ENCODE measurements at places on chromosomes 13 and 19.
A peak's percentile ranks its signal among the peaks of the same experiment; 100 is the strongest.

DNA sequence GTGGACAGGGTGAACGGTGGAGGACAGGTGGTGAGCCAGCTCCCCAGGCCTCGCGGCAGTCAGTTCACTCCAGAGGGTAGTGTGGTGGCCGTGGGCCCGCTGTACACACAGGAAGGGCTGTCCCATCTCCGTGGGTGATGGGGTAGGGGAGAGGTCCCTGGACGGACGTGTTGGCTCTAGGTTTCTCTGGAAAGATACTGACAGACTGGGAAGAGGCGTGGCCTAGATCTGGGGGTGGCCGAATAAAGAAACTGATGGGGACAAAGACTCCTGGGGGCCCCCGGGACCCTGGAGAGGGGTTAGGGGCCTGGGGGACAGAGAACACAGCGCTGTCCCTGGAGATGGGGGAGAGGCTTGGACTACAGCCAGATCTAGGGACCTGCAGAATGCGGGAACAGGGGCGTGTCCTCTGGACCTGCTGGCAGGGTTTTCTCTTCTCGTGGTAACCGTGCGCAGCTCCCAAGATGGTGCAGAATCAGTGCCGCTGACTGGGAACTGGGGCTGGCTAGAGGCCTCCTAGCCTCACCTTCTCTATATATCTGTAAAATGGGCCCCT, 4.0 kb upstream of the PRAM1 start:
- no peak for DNase-seq

GRCh38 chr13:94325650-94326049, 153.8 kb downstream of the DCT start:
- DNase-seq, result no peak

GRCh38 chr19:45774765-45775164, 5.7 kb upstream of the SIX5 start:
- no peak for DNase-seq

- DNase-seq, result no peak
Measured at GRCh38 chr13:67139551-67139950, 90.6 kb downstream of the PCDH9 start.

- DNase-seq, result no peak
Measured at GRCh38 chr13:50518131-50518530, 325.4 kb downstream of the DLEU7 start.

DNA sequence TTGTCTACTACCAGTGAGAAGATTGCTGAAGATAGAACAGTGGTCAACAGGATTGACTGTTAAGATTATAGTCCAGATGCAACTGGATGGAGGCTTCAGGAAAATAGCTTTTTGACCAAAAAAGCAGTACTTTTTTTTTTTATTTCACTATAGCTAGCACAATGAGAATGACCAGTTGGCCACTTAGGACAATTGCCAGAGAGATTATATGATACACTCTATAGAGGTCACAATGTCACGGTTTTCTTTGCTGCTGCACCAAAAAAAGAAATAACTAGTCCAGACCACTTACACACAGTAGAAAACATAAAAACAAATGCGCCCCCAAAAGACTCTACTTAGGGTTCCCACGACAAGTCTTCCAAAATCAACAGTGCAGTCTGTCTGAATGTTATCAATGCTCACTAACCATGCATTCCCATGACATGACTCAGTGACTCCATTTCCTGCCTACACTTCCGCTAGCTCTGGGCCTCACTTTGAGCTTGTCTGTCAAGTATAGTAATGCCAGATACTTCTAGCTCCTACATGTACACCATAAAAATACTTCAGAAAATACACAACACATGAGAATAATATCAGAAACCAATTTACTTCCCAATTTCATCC, 209.1 kb upstream of the STARD13 start:
- peak; percentile 28 for DNase-seq

DNA sequence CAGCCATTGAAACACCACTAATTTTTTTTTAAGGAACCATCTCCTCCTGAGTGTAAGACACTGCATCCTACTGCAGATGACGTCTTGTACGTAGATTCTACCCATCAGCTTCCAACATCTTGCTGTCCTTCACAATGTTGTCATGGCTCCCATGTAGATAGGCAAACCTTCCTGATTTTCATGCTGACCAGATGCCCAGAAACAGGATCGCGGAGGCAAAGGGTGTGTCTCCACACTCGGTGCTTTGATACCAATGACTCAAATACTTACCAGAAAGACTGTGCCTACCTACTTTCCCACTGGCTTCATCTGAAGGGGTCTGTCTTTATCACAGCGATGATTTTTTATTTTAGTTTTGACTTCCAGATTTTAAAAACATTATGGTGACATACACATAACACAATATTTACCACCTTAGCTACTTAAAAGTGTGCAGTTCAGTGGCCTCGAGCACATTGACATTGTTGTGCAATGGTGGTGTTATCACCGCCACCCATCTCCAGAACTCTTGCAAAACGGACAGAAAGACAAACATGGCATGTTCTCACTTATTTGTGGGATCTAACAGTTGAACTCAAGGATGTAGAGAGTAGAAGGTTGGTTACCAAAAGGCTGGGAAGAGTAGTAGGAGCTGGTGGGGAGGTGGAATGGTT, 94.0 kb upstream of the PEG3 start:
- no peak for DNase-seq

DNA sequence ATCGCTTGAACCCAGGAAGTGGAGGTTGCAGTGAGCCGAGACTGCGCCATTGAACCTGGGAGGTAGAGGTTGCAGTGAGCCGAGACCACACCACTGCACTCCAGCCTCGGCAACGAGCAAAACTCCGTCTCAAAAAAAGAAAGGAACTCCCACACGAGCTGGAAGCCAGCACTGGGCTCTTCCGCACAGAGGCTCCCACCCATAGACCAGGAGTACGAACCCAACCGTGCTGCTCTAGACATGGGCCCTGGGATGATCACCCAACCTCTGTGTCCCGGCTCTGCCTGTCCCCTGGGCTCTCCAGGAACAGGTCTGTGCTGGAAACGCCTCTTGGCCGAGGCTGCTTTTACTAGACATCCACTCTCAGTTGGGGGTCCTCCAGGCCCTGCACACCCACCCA, 12.0 kb downstream of the DOT1L start:
- DNase-seq, result no peak

Measured in AG08396 (cell line).